ENCODE measurements at places on chromosomes 2 and 18.

GRCh38 chr18:8406186-8406867 is 202.9 kb upstream of the RAB12 start:
- DNase-seq, result no peak

DNA sequence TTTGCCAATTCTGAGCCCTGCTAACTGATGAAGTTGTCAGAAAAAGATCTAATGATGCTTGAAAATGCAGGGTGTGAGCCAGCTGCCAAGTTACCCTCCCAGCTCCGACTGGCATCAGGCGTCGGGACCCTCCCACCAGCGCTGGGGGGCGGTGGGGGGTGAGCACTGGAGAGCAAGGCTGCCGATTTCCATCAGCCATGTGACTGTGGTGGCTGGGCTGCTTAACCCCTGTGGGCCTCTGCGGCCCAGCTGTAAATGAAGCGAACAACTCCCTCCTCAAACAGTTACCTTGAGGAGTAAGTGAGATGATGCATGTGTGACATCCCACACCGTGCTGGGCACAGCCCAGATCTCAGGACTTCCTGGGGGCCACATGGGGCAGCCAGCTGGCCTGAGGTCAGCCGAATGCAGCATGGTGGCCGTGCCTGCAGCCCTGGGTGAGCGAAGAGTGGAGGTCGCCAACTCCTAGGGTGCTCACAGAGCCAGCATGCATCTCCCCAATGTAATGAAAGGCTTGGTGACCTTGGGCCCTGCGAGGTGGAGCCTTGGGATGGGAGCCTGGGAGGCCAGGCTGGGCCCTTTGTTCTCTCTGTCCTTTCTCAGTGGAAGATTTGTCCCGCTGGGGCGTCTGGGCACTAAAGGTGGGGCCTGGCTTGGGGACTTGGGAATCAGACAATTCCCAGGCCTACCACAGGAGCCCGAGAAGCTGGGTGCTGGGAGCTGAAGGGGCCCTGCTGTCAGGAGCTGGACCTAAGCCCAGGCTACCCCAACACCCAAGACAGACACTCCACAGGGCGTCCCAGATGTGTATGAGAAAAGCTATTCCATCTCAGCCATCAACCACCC is 25.1 kb downstream of the CIB4 start:
- DNase-seq, result no peak

- DNase-seq, result no peak
These were observed 136.1 kb downstream of the SH3BP4 start for GRCh38 chr2:235087832-235088495.

DNA sequence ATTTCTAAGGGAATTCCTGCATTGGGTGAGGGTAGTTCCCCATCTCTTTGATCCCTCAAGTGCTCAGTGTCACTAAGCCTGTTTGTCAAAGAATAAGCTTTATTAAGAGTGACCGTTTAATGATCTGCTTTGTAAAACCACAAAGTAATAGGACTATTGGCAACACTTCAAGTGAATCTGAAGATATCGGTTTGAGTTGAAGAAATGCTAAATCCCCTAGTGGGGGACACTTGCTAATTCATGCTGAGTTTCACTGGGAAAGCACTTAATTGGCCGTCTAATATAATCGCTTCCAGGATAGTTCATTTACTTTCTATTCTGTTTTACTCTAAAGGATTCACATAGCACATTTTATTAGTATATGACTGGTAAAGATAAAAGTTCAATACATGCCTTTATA is 54.4 kb downstream of the DTNA start:
- DNase-seq, result no peak

GRCh38 chr2:111930875-111931274 is 32.5 kb downstream of the MERTK start:
- DNase-seq, result peak; percentile 62

DNA sequence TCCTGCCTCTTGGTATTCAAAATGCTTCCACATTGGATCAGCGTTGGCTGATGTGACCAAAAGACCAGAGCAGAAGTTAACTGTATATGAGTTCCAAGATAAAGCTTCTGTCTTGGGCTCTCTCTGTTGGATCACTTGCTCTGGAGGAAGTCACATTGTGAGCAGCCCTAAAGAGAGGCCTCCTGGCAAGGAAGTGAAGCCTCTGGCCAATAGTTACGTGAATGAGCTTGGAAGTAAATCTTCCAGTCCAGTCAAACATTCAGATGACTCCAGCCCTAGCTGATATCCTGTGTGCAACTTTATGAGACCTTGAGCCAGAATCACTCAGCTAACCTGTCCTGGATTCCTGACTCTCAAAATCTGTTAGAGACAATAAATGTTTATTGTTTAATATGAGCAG is 67.7 kb upstream of the CDKL4 start:
- no peak for DNase-seq

GRCh38 chr2:23381485-23381884 is 3.5 kb upstream of the KLHL29 start:
- no peak for DNase-seq

DNA sequence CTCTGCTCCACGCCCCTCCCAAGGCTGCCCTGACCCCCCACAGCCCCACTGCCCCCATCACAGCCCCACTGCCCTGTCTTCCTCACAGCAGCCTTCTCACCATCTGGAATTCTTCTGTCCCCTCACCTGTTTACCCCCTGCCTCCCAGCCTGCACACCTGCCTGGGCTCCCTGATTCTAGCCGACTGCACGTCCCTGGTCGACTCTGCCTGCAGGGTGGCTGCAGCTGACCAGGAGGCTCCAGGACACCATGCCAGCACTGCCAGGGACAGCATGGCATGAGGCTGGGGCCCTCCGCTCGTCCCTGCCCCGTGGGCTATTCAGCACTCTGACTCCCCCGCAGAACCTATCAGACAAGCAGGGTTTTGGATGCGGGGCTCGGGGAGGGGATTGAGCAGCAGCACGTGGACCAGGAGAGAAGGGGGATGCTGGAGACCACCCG is 254.1 kb downstream of the HDAC4 start:
- no peak for DNase-seq

GRCh38 chr2:20317197-20317596 is 33.4 kb downstream of the PUM2 start:
- DNase-seq, result no peak

DNA sequence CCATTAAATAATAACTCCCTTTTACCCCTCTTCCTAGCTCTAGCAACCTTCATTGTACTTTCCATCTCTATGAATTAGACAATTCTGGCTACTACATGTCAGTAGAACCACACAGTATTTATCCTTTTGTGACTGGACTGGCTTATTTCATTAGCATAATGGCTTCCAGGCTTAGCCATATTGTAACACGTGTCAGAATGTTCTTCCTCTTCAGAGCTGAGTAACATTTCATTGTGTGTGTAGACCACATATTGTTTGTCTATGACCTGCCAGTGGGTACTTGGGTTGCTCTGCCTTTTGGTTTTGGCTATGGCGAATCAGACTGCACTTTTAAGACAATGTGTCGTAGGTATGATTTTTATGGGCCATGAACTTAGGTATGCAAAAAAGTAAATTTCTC is 20.9 kb downstream of the TSN start:
- no peak for DNase-seq

DNA sequence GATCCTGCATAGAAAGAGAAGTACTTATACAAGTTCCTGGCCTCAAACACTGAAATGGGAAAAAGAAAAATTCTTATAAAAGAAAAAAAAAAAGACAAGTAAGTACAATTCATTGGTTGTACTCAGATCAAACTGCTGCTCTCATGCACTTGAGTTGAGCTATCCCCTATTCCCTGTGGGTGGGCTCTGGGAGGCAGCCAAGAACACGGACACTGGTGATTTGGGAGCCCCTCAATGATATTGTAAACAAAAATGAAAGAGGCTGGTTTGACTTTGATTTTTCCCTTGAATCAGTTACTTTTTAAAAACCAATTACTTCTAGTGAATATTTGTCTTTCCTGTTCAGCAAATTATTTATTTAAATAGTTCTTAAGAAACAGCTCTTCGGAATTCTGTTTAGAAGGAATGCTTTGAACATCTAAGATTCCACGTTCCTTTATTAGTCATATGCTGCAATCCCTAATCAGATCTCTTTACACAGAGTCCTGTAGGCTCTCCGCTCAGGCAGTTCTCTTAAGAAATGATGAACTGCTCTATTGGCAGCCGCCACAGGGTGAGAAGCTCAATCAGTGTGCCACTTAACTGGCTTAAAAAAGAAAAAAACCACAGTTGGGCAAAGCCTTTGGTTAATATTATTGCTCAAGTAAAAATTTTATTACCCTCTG is 225.1 kb downstream of the TMEM182 start:
- no peak for DNase-seq

GRCh38 chr2:241225983-241226382 is 37.5 kb downstream of the ANO7 start:
- DNase-seq, result no peak

GRCh38 chr18:59479776-59480175 is 120.7 kb upstream of the LMAN1 start:
- DNase-seq, result no peak

DNA sequence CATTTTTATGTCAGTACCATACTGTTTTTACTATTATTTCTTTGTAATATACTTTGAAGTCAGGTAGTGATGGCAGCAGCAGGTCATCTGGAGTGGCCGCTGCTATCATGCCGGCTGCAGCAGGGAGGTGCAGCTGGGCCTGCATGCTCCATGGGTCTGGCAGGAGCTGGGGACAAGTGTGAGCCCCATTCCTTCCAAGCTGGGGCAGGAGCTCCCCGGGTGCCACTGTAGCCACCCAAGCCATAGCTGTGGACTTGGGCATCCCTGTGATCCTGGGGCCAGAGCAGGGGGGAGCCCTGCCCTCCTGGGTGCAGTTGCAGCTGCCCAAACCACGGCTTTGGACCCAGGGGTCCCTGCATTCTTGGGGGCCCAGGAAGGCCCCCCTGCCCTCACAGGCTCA is 59.2 kb downstream of the CSRNP3 start:
- no peak for DNase-seq

DNA sequence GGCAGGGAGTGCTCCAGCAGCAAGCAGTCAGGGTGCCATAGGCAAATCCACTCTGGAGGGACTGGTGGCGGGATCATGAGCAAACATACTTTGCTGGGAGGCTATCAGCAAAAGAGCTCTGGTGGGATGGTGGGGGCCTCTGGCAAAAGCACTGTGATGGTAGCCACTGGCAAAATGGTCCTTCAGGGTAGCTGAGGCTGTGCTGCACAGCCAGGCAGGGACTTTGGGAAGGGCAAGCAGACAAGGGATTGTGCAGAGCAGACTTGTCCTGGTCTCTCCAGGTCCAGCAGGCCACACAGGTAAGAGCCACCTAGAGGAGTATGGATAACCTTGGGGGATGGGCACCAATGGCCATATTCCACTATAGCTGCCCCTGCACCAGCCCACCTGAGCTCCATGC is 129.4 kb upstream of the OTOS start:
- no peak for DNase-seq
